Cerebellar cortex (tissue), 1 donor: ENCODE measurements at places on chromosomes 11 and 22.
A peak's percentile ranks its signal among the peaks of the same experiment; 100 is the strongest.

DNA sequence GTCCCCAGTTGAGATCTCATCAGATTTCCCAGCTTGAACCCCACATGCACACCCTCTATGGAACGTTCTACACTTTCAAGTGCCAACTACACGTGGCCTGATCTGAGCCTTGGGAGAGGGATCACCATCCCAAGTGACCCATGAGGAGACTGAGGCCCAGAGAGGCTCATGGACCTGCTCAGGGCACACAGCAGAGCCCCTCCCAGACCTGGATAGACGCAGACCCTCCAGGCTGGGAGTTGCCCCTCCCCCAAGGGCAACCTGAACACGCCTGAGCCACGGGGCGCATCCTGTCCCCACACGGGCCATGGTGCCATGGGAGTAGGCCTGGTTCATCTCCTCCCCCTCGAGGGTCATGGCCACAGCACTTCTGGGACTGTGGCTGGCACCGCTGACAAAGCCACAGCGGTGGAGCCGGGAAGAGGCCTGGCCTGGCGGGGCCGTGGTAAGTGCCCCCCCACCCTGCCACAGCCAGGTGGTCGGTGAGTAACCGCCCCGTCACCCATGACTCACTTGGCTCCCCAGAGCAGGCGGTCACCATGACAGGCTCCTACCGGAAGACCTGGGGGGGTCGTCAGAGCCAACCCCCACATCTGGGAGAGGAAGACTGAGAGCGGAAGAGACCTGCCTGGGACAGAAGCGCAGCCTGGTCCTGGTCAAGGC lies 8.1 kb downstream of the WNT7B start:
- no peak for DNase-seq

- DNase-seq = no peak
Measured at GRCh38 chr11:42536611-42537360, 775.0 kb upstream of the API5 start.

DNA sequence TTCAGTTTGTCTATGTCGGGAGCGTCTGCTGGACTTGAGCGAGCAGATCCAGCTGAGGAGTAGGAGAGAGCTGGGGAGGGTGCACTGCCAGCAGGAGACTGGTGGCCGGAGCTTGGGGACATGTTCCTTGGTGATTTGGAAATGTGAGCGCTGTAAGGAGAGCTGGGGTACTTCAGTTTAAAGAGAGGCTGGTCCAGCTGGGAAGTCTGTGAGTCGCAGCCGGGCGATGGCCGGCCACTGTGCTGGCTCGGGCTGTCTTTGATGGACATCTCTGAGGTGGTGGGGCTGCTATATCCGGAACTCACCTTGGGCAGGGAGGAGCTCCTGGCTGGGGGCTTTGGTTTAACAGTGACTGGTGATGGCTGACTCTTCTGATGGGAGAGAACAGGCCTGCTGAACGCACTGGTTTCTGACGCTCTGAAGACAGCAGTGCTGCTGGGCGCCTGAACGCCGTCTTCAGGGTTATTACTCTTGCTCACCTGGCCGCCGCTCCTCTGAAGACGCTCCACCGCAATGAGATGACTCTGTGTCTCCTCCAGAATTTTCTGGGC lies 63.6 kb upstream of the PITPNB start:
- no peak for DNase-seq

DNA sequence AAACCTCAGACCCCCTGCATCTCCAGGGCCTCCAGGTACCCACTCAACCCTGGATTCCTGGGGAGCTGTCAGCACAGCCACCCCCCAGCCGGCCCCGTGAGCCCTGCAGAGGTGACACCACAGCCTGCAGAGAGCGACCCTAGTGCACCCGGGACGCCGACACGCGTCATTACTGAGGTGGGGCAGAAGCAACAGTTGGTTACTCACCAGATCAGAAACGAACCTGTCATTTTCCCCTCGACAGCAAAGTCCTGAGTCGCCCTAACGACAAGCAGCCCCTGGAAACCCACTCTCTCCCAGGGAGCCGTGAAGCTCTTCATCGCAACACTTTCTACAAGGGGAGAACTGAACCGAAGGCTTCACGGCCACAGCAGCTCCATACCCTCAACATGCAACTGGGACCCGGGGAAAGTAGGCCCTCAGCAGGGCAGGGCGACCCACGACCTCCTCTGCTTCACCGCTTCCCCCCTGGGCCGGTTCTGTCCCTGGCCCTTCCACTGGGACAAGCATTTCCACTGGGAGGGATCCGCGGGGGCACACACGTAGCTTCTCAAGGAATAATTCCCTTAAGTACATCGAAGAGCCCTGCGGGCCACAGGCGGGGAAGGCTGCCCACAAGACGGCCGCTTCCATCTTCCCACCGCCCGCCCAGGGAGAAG lies 1.6 kb downstream of the BRD1 start:
- DNase-seq = no peak

DNA sequence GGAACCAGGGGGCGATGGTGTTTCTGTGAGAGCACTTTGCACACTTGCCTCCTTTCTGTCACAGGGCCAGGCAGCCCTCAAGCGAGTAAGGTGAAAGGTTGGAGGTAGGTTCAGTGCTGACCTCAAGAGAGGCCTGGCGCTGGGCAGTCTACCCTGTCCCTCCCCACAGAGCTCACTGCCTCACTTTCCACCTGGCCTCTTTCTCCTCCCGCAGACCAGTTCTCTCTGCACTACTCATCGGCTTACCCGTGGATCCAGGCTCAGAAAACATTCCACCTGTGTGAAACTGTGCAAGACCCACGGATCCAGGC lies 16.8 kb downstream of the APOL5 start:
- DNase-seq = no peak

DNA sequence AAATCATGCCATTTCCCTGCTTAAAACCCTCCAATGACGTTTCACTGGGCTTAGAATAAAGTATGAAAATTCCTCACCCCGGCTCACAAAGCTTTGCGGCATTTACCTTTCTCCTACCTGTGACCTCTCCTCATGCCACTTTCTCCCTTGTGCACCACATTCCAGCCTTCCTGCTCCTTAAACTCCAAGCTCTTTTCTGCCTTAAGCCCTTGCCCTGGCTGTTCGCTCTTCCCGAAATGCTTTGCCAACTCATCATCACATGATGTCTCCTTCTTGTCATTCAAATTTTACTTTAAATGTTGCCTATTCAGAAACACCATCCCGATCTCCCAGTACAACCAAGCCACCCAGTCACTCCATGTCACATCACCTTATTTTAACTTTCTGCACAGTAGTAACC lies 2.0 kb downstream of the PLEKHA7 start:
- DNase-seq = no peak

GRCh38 chr11:69307871-69308431 lies 14.0 kb downstream of the MYEOV start:
- no peak for DNase-seq

DNA sequence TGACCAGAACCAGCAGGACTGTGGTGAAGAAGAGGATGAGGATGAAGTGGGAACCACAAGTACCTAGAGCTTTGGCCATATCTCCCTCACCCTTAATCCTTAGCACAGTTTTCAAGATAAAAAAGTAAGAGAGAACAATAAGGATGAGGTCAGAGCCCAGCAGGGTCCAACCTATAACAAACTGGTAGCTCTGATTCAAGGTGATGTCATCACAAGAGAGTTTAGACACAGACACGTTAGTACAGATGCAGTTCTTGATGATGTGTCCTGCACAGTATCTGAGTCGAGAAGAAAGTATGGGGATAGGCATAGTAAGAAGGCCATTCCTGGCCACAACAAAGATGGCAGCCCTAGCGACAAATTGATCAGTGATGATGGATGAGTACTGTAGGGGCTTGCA lies 586 bp downstream of the OR56A5 start:
- DNase-seq = no peak

DNA sequence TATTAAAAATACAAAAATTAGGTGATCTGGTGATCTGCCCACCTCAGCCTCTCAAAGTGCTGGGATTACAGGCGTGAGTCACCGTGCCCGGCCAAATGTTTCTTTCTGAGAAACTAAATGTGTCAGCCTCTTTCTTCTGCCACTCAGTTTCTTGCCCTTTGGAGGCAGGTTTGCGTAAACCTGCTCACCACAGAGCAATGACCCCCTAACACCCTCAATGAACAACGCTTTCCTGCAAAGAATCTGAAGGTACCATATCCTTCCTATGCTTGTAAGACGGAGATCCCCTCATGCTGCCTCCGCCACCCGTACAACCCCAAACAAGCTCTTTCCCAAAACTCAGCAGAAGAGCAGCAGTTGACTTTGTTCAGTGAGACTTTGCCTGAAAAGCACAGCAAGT lies 38.7 kb upstream of the TTLL12 start:
- no peak for DNase-seq

GRCh38 chr22:24445481-24446259 lies 18.3 kb downstream of the ADORA2A start:
- DNase-seq = no peak

DNA sequence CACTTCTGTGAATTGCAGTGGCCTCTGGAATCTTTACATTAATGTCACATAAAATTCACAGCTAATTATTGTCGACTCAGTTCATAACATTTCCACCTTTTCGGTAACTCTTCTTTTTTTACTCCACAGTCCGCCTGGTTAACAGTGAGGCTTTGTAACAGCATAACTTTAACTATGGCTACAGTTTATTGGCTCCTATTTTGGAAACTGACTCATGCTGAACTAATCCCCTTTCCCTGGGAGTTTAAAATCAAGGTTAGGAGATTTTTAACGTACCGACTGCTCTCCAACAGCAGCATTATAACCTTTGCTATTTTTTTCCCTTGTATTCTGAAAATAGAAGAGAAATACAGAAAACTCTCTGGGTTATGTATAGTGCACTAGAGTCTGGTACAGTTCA lies 3.2 kb upstream of the POGLUT3 start:
- no peak for DNase-seq

DNA sequence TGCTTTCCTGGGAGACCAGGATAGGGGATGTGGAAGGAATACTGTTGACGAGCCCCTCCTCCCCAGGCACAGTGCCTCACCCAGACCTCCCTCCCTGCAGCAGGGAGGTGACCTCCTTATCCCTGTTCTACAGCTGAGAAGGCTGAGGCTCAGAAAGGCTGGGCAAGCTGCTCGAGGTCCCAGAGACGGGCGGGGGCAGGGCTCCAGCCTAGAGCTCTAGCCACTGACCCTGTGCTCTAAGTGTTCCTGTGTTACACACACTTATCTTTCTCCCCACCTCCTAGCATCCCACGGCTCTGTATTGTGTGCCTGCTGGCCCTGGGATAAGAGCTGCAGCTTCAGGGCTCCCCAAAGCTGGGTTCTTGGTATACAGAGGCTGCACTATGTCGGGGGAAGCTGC lies 7.9 kb downstream of the CCDC134 start:
- no peak for DNase-seq

DNA sequence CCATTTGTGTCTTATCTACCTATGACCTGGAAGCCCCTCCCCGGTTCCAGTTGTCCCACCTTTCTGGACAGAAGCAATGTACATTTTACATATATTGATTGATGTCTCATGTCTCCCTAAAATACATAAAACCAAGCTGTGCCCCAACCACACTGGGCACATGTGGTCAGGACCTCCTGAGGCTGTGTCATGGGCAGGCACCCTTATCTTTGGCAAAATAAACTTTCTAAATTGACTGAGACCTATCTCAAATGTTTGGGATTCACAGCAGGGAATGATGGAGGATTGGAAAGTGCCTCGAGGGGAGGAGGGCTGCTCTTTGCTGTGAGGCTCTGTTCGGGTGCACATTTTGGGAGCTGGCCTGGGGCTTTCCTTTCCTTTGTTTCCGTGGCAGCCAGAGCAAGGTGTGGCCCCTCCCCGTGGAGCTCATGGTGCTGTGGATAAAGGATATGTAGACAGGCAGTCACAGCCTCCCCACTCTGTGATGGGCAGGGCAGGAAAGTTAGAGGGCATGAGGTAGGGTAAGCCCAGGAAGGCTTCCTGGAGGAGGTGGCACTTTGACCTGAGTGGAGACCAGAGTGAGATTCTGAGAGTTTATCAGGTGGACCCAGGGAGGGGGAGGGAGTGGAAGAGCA lies 615.6 kb downstream of the TBC1D22A start:
- no peak for DNase-seq

DNA sequence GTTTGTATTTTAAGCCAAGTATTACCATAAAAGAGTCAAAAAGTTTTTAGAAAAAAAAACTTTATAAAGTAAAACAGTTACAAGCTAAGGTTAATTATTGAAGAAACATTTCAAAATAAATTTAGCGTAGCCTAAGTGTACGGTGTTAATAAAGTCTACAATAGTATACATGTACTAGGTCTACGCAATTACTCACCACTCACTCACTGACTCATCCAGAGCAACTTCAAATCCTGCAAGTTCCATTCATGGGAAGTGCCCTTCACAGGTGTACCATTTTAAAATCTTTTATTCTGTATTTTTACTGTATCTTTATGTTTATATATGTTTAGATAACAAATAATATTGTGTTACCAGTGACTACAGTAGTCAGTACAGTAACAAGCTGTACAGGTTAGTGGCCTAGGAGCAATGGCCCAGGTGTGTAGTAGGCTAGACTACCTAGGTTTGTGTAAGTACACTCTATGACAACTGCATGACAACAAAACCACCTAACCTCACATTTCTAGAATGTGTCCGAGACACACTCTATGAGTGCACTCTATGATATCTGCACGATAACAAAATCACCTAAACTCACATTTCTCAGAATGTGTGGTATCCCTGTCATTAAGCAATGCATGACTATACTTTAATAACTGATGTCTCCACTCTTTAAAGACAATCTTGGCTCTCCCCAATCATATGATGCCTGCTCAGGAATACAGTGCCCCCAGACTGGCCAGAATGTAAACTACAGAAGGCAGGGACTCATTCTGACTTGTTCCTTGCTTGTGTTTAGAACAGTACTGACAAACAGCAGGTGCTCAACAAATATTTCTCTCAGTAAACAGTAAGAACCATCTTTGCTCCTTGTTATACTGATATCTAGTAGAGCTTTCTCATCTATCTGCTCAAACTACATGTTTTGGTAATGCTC lies 21.2 kb downstream of the KMT5B start:
- DNase-seq = peak; percentile 18

DNA sequence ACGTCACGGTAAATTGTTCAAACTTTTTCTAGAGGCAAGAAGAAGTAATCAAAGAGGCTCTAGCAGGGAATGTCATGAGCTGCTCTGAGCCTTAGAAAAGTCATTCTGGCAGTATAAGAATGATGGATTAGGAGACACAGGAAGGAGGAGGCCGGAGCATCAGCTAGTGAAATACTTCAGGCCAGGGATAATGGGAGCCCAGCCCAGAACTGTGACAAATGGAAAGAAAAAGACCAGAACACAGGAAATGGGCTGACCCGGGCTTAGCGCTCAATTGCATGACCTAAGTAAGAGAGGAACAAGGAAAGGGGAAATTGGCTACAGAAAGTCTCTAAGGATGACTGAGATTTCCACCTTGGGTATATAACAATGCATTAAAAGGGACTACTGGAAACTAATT lies 108.6 kb downstream of the LARGE1 start:
- no peak for DNase-seq

DNA sequence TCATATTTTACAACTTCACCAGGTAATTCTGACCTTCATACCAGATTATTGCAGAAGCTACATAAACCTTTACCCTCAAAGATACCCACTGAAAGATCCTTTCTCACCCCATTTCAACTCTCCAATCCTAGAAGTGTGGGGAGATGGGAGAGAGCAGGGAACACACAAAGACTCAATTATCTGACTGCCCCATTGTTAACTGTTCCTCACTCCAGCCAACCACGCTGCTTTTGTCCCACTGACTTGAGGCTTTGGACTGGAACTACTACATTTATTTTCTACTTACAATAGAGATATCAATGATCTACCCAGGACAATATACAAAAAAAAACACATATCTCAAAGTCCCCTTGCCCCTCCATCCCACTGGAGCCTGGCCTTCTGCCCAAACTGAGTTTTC lies 44.7 kb upstream of the SLN start:
- no peak for DNase-seq
